ENCODE measurements at places on chromosomes 16 and 17. TPM values are rescaled to one million over a fixed set of nuclear protein-coding genes. Genes with fewer than 3 reads are reported as not detected.

DNA sequence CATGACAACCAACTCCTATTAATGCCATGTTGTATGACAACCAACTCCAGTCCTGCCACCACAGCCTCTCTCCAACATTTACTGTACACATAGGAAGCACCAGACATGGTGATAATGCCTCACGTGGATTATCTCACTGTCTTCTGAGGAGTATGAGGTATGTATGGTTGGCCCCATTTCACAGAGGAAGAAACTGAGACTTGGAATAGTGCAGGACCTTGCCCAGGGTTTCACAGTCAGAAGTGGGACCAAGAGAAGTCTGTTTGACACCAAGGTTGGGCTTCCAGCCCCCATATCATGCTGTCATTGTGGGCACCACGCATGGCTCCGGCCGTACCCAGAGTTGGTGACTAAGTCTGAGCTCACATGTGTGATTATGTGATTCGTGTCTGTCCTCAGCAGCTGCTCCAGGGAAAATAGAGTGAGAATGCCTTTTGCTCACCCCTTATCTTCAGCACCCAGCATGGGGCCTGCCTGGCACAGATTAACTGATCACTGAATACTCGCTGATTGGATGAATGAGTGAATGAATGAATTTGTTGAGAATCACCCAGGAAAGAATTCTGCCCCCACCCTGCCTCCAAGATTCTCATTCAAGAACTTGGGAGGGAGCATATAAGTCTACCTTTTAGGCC is 204.1 kb upstream of the NLRP1 start:
- DNase-seq = no peak

DNA sequence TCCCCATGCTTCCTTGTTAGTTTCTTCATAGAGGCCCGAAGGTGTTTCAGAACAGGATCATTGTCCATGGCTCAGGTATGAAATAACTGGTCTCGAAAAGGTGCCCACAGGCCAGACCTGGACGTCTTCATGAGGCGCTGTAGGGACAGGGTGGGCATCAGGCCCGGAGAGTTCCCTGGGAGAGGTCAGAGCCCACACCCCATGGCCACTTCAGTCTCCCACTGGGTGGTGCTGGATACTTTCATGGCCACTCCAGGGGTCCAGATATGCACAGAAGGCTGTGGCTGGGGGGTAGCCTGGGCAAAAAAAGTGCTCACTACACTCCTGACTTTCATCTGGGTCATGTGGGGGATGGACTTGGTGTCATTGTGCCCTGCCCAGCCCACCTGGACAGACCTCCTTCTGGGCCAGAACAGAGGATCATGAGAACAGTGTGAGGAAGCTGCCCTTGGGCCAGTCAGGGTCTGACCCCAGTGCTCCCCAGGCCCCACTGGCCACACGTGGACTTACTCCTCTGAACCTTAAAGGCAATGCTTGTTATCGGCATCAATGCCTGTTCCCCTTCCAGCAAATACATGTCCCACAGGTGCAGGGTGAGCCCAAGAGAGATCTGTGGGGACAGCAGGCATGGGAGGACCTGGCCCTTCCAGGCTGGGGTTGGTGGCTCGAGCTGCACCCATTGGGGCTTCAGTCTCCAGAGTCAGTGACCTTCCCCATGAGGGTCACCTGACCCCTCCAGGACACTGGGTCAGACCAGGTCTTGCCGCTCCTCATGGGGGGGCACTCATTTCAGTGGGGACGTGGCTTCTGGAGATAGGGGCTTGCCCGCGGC is 36.9 kb downstream of the LGALS9 start:
- DNase-seq = no peak

DNA sequence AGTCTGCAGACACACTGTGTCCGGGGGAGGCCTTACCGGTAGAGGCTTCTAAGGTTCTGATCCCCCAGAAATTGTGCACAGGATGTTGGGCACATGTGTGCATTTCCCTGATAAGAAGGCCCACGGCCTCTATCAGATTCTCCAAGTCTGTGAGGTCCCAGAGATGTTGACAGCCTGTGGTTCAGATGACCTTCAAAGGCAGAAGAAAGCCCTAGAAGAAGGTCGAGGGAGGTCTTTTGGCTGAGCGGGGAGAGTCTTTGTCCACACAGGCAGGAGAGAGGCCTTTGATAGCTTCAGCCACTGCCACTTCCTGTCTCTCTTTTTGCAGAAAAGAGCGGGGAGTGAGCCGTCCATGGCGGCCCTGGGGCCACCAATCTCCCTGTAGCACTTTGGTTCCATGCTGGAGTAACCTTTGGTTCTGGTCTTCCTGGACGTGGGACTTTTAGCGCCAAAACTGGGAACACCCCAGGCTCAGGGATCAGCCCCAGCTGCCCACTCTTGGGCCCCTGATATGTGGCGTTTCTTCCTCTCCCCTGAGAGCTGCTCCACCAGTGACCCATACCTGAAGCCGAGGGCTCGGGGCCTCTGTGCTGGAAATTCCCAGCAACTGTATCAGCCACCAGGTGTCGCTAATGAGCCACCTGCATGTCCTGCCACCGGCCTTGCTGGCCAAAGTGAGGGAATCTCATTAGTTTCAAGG is 28.1 kb upstream of the LGALS9 start:
- peak; percentile 75 for DNase-seq

- no peak for DNase-seq
Observed at GRCh38 chr17:61875285-61875684, 12.0 kb upstream of the BRIP1 start.

DNA sequence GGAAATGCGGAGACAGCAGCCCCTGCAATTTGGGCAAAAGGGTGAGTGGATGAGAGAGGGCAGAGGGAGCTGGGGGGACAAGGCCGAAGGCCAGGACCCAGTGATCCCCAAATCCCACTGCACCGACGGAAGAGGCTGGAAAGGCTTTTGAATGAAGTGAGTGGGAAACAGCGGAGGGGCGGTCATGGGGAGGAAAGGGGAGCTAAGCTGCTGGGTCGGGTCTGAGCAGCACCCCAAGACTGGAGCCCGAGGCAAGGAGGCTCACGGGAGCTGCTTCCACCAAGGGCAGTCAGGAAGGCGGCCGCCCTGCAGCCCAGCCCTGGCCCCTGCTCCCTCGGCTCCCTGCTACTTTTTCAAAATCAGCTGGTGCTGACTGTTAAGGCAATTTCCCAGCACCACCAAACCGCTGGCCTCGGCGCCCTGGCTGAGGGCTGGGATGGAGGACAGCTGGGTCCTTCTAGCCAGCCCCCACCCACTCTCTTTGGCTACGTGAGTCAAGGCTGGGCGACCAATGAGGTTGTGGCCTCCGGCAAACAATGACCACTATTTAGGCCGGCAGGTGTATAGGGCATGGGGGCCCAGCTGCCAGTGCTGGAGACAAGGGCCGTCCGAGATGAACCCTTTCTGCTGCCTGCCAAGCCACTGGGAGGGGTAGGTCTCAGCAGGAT is 507 bp downstream of the SERPINF1 start:
- no peak for DNase-seq

Gene CNP
- total RNA-seq = 27.5 TPM

Gene MPV17L
- 11.1 TPM for total RNA-seq

Gene CDH8
- total RNA-seq = 88.2 TPM
